NCI-H510A (cell line): ENCODE measurements at places on chromosomes 11 and 22.

DNA sequence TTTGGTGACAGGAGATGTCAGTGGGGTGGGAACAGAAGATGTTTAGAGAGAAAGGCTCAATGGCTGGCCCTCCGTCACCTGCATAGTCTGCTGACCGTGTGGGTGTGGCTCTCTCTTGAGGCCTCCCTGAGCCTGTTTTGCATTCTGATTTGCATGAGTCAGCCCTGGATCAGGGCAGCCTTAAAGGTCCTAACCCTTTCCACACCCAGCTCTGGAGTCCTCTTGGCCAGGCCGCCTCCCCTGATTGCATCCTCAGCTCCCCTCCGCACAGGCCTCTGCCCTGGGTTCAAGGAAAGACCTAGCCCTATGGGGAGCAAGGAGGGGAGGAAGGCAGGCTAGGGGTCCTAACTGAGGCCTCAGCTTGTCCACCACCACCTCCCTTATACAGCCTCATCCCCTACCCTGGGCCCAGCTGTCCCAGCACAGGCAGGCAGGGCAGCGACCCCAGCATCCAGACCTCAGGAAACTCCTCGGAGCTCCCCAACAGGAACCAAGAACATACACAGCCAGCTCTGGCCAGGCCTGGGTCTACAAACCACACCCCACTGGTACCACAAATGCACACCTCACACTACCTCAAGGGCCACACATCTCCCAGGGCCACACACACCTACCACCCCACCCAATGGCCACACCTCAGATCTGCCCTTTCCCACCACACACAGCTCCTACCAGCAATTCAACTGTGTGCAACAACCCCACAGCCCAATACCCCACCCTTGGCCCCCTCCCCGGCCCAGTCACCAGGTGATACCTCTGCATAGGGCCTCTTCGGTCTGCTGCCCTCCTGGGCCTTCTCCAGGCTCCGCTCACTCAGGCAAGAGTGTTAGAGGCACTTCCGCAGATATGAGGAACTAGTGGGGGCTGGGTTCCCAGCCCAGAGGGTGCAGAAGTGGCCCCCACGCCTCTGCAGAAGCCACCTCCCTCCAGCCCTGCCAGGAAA lies 13.7 kb downstream of the ARAP1 start:
- DNase-seq: no peak

GRCh38 chr11:91591021-91591420 lies 633.6 kb upstream of the FAT3 start:
- DNase-seq: no peak

GRCh38 chr22:35752006-35752862 lies 34.6 kb downstream of the APOL5 start:
- no peak for DNase-seq

DNA sequence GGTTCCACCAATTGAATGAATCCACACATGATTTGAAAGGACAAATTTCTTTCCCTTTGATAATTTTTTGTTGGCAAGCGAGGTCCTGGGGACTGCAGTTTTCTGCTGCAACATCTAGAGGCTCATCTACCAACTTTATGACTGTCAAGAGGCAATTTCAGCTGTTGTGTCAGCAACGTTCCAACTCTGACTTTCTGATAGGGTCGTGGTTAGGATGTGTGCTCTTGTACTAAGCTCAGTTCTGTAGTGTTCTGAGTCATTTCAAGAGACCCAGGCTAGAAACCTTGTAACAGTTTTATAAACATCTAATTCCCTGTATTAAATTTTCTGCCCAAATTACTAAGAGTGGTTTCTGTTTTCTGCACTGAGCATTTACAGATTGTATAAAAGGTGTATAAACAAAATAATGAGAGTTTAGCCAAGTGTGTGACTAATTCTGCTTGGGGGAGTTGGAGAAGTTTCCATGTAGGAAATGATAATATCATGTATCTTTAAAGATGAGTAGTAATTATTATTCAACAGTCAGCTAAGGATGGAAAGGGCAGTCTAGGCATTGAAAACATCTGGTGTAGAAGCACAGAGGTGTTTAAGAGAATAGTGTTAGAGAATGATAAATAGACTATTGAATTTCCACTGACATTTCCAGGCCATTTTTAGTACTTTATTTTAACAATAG lies 72.2 kb downstream of the RBMXL2 start:
- DNase-seq: no peak

- no peak for DNase-seq
Measured at GRCh38 chr11:33689501-33689900, 11.1 kb downstream of the C11orf91 start.

GRCh38 chr11:74520316-74520715 lies 26.8 kb upstream of the LIPT2 start:
- DNase-seq: no peak

- DNase-seq: no peak
Measured at GRCh38 chr11:39139581-39139980, 2319.9 kb downstream of the LRRC4C start.

DNA sequence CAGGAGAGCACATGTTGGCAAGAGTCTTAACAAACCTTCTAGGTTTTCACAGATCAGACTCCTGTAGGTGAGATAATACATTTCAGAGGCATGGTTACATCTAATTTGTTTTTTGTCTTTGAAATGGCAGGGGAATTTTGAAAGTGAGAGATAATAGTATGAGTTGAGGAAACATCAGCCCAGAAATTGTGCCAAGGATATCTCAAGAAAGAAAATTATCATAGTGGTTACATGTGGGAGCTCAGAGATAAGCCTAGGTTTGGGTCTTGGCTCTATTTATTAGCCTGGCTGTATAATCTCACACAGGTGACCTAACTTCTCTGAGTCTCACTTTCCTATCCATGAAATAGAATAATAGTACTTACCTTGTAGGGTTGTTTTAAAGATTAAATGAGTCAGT lies 443 bp downstream of the BTBD18 start:
- no peak for DNase-seq

- DNase-seq: no peak
Measured at GRCh38 chr11:118033443-118033842, 43.4 kb upstream of the TMPRSS4 start.

DNA sequence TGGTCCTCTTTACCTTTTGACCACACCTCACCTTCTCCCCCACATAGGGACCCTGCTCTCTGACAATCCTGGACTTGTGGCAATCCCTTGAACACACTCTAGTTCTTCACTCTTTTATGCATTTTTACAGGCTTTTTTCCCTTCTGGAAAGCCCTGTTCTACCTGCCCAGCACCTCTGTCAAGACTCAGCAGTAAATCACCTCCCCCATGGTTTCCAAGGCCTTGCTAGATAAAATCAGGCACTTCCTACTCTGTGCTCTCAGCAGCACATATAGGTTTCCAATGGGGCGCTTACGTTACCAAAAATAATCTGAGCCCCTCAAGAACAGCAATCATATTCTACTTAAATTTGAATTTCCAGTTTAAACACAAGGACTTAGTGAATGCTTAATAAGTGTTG lies 53.9 kb downstream of the ETS1 start:
- DNase-seq: no peak

DNA sequence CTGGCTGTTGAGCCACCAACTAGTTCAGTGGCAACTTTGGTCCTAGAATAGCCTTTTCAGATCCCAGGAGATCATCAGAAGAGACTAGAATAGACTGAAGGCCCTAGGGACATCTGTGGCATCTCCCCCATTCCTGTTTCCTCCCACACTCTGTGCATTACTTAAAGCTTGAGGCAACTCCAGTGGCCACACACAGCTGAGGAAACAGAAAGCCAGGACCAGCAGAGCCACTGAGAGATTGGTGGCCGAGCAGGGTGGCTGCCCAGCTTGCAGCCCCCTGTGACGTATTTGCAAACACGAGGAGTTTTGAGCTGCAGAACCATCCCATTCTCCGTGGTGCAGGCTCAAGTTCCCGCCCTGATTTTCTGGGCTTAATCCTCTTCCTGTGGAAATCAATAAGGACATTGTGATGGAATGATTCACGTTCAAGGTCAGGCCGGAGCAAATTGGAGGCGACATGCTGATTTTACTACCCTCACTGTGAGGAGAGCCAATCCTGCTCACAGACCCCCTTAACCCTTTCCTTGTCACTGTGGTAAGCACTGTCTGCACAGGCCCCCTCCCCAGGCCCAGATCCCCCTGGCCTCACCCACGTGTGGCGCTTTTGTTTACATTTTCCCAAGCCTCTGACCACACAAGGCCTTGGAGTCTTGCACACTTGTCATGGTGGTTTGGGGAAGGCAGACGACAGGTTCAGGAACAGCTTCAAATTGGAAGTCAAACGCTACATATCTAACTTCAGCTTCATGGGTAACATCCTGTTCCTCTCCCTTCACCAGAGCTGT lies 69.1 kb upstream of the MYOD1 start:
- DNase-seq: no peak

GRCh38 chr11:48063424-48063978 lies 83.1 kb downstream of the PTPRJ start:
- DNase-seq: no peak

DNA sequence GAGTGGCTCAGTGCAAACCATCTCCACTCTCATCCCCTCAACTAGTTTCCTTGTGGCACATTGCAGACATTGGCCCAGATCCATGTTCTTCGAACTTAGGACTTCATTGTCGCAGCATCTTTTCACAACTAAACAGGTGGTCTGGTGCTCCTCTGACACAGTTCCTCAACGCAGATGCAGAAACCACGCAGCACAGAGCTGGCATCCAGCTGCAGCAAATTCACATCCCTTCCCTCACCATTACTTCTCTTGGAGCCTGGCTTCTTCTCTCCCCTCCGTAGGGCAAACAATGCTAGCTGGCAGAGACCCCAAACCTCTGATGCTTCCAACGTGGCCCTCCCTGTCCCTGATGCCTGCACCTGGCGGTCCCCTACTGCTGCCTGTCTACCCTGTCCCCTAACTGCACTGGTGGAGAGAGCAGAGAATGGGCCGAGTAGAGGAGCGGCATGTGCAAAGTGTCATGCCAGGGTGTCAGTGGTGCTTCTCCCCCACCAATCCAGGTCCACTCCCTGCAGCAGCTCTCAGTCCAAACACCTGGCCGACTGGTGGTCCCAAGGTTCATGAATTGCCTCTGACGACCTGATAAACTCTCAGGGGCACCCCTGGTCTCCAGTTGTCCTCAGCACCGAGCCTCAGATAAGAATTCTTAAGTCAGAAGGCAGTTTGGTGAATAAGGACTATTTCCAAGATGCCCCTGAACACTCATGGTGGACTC lies 18.1 kb downstream of the TMPRSS13 start:
- no peak for DNase-seq

DNA sequence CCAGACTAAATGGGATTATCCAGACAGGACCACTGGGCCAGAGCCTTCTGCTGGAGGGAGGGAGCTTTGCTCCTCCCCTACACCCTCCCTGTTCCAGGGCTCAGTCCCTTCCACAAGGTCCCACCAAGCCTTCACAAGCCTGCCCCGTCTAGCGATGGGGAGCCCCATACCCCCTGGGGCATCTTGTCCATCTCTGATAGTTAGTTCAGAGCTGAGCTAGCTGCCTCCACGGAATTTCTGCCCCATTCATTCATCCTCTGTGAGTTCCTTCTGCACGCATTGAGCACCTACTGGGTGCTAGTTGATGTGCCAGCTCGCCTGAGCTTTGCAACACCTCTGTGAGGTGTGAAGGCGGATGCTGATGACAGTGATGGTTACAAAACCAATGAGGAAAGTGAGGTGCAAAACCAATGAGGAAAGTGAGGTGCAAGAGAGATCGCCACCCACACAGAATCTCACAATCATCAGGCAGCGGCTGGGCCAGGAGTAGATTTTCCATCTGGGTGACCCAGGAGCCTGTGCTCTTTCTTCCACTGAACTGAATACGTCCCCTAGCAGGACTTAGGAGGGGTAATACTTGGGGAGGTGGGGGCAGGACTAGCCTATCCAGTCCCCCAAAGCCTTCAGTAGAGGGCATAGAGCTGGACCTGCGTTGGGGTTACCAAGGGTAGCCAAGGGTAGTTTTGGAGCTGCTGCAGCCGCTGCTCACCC lies 21.5 kb upstream of the CBX7 start:
- no peak for DNase-seq

DNA sequence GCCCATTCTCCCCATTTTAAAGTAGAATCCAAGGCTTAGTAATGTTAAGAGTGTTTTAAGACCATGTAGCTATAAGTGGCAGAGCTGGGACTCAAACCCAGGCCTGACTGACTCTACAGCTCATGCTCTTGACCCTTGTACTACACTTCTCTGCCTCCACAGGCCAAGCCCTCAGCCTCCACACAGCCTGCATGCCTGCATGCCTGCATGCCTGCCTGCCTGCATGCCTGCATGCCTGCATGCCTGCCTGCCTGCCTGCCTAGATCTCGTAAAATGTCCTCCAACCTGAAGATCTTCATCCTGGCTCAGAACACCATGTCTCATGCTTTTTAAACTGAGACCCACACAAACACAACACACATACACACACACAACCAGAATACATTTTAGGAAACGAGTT lies 18.6 kb downstream of the TBC1D10A start:
- DNase-seq: no peak

GRCh38 chr22:25645266-25645665 lies 80.8 kb downstream of the GRK3 start:
- DNase-seq: no peak

DNA sequence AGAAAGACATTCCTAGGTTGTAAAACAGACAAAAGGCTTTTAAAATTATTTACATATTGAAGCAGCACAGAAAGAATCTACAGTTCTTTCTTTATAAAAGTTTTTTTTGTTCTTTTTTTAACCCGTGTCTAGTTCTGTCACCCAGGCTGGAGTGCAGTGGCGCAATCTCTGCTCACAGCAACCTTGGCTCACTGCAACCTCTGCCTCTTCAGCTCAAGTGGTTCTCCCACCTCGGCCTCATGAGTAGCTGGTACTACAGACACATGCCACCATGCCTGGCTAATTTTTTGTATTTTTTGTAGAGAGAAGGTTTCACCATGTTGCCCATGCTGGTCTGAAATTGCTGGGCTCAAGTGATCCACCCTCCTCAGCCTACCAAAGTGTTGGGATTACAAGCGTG lies 3.8 kb upstream of the INCENP start:
- no peak for DNase-seq

- no peak for DNase-seq
Measured at GRCh38 chr22:43150731-43151206, 590 bp upstream of the TSPO start.

GRCh38 chr22:39477542-39477941 lies 20.7 kb downstream of the MGAT3 start:
- DNase-seq: no peak

DNA sequence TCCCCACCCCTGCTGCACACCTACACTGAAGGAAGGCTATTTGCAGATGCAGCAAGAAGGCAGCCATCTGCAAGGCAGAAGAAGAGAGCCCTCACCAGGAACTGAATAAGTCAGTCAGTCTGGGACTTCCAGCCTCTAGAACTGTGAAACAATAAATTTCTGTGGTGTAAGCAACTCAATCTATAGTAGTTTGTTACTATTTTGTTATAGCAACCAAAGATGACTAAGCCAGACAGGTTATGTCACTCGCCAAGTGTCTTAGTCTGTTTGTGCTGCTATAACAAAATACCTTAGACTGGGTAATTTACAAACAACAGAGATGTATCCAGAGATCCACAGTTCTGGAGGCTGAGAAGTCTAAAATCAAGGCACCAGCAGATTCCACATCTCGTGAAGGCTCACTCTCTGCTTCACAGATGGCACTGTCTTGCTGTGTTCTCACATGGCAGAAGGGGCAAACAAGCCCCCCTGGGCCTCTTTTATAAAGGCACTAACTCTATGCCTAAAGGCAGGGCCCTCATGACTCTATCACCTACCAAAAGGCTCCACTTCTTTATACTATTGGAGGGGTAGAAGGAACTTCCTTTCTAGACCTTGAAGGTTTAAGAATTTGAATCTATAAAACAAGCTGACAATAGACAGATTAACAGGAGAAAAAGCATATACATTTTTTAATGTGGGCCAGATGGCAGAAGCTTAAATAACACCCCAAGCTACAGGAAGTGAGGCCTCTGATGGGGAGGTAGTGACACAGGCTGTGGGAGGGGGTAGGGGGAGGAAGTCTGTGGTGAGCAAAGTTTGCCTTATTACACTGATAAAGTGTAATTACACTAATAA lies 12.3 kb downstream of the APOL6 start:
- no peak for DNase-seq

- DNase-seq: no peak
Measured at GRCh38 chr22:49975543-49976389, 15.2 kb downstream of the PIM3 start.
